ENCODE measurements at places on chromosomes 13 and 19.

- DNase-seq, result peak; percentile 71
These were observed 6.2 kb downstream of the SYT5 start for GRCh38 chr19:55173714-55174409.

DNA sequence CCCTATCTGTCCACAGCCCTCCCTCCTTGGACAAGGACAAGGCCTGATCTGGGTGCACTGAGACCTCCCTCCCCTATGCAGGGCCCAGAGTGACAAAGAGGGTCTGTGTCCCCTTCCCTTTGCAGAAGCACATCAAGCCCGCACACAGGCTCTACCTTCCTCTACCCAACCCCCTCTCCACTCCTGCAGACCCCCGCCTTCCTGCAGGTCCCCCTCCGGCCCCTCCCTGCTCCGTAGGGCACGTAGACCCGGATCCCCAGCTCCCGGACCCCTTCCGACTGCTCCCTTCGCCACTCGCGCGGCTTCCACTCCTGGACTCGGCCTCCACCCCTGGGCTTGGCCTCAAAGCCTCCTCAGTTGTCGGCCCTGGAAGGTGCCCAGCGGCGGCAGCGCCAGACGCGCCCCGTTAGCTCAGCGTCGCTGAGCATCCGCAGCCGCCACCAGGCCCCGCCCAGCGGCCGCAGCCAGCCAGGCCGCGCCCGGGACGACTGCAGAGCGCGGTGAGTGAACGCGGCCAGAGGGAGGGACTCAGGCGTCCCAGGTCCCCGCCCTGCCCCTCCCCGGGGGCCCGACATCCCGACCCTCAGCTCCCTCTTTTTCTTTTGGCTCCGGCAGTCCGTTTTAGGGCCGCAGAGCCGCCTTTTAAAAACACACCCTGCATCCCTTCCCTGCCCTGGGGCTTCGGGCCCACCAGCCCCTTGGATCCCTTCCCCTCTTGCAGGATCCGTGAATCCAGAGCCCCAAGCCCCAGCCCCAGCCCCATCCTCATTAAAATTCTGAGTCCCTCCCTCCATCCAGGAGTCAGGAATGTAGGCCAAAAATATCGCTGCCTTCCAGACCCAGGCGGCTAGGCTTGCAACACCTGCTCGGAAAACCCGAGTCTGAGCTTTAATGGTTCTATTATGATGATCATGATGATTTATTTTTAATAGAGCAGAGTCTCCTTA, 1.5 kb upstream of the MYADM start:
- peak; percentile 47 for DNase-seq

- DNase-seq, result no peak
These were observed 121.0 kb downstream of the MRPL57 start for GRCh38 chr13:21297447-21297846.

- peak; percentile 11 for DNase-seq
These were observed 181.5 kb downstream of the DNAJC3 start for GRCh38 chr13:95858286-95859075.

GRCh38 chr13:56066321-56066720, 1074.4 kb upstream of the PRR20A start:
- no peak for DNase-seq

Measured in stromal cell of bone marrow (primary cell).